ENCODE measurements at places on chromosomes 16 and 17.

GRCh38 chr17:70310221-70310672 lies 140.9 kb downstream of the KCNJ2 start:
- DNase-seq: no peak

DNA sequence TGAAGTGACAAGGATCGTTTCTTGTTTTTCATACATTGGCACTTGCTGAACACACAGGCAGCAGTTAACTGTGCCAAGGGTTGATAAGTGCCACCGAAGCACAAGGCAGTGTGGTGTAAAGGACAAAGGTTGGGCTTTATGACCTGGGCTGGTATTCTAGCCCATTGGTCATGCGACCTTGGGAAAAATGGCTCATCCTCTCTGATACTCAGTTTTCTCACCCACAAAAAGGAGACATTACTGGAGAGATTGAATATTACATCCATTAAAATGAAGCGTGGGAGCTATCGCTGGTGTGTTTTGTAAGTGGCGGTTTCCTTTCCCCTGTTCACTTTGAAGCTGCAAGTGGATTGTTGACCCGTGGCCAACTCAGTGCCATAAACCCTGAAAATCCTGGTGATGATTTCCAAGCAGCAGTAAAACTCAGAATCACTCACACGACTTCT lies 216.9 kb downstream of the HAPSTR1 start:
- DNase-seq: no peak

GRCh38 chr17:80832266-80832676 lies 159.4 kb upstream of the CHMP6 start:
- DNase-seq: no peak

- no peak for DNase-seq
These were observed 6.7 kb downstream of the CLEC16A start for GRCh38 chr16:10951026-10951425.

DNA sequence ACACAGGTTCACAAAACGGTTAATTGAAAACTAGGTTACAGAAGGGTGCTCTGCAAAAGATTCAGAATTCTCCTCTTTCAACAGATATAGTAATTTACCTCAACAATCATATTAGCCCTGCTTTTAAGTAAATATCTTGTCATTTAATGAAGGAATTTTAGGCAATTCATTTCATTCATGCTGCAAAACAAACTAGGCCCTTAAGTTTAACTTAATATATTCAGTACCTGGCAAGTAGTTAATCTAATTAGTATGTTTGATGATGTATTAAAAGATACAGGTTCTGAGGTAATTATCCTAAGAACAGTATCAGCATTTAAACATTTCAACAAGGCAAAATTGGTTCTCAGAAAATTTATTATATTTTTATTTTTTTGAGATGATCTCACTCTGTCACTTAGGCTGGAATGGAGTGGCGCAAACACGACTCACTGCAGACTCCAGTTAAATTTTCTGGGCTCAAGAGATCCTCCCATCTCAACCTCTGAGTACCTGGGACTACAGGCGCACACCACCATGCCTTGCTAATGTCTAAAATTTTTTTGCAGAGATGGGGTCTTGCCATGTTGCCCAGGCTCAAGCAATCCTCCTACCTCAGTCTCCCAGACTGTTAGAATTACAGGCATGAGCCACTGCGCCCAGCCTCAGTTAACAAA lies 44.9 kb downstream of the SMURF2 start:
- DNase-seq: no peak

- DNase-seq: no peak
These were observed 45.3 kb downstream of the IL21R start for GRCh38 chr16:27447301-27447700.

DNA sequence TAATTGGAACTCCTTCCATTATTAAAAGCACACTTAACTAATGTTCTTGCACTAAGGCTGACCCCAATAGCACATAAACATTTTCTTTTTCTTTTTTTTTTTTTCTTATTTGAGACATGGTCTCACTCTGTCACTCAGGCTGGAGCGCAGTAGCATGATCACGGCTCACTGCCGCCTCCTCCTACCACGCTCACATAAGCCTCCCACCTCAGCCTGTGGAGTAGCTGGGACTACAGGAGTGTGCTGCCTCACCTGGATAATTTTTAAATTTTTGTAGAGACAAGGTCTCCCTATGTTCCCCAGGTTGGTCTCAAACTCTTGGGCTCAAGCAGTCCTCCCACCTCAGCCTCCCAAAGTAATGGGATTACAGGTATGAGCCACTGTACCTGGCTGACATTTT lies 1.2 kb upstream of the ZNF652 start:
- no peak for DNase-seq
